ENCODE measurements at places on chromosomes 2 and 18.

DNA sequence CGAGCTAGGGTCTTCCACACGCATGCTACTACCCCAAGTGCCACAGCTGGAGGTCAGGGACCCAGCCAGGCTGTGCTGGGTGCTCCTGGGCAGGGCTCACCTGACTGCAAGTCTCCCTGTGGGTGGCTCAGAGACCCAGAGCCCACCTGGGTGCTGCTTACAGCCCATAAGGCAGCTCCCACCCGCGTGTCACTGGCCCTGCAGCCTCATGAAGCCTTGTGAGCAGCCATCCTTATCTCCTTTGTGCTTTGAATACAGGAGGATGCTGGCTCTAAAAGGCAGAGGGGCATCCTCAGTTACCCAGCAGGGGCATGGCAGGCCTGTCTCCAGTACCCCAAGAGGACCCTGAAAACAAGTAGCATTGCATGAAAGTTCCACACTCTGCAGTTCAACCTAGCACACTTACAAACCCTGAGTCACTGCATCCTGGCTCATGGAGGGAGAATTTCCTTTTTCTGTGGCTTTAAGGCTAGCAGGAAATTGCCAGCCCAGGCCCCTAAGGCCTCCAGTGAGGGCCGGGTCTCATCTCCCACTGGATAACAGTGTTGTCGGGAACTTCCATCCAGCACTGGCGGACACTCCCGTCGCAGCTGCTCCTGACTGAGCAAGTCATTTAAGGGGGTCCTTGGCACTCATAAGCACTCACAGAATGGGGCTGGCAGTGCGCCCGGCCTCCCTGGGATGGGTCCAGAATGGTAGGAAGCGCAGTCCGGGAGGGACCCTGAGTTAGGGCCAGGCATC, 137.1 kb downstream of the RPIA start:
- DNase-seq = peak; percentile 68

DNA sequence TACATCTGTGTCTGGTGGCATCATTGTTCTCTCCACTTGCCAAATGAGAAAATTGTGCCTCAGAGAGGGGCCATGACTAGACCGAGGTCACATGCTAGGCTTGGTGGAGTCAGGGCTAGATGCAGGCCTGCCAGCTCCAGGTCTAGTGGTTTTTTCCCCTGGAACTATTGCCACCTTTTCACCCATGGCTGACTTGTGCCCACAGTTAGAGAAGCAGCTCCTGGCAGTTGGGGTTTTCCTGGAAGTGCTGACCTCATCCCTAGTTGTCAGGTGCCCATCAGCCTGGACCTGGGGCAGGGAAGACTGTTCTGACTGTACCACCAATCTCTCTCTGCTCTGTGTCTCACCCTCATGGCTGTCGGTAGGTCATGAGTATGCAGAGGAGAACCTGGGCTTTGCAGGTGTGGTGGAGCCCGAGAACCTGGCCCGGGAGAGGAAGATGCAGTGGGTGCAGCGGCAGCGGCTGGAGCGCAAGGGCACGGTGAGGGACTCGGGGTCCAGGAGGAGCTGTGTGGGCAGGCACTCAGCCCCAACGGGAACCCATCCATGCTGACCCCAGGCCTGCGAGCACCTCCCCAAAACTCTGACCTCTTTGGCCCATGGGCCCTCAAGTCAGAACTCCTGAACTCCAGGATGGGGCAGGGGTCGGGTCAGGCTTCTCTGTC, 12.4 kb upstream of the CATIP start:
- no peak for DNase-seq

- DNase-seq = no peak
Observed at GRCh38 chr2:134142341-134142738, 111.5 kb upstream of the MGAT5 start.

DNA sequence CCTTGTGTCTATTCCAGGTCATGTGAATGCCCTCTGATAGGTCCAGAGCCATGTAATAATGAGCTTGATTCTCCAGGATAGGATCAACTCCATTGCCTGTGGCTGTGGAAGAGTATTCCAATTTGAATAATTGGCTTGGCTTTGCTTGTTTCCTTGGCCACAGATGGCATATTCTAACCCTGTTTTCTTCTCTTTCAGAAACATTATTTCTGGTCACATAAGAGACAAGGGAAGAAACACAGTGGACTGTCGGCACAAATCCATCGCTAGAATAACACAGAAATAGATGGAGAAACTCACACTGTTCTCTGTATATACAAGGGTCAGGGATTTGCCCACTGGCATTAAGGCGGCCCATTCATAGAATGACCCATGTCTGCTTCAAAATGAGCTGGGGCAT, 278.4 kb upstream of the CCDC68 start:
- DNase-seq = no peak

DNA sequence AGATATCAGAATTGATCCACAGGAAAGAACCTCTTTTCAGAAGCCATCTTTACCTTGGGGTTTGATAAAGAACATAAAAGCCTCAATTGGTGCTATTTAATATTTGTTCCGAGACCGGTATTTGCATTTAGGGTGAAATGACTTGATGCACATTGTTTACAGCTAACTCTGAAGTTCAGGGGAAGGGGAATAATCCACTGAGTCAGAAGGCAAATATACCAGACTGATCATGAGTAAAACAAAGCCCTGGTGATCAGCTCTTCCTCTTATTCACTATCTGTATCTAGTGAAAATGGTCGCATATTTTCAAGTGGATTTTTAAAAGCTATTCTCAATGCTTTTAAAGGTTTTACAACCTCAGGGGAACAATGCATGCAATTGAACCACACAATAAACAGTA, 53.0 kb upstream of the ATP8B1 start:
- DNase-seq = no peak

GRCh38 chr18:62928326-62928725, 213.0 kb downstream of the PHLPP1 start:
- no peak for DNase-seq

- no peak for DNase-seq
Observed at GRCh38 chr2:97348841-97349240, 235.9 kb downstream of the ANKRD36 start.

DNA sequence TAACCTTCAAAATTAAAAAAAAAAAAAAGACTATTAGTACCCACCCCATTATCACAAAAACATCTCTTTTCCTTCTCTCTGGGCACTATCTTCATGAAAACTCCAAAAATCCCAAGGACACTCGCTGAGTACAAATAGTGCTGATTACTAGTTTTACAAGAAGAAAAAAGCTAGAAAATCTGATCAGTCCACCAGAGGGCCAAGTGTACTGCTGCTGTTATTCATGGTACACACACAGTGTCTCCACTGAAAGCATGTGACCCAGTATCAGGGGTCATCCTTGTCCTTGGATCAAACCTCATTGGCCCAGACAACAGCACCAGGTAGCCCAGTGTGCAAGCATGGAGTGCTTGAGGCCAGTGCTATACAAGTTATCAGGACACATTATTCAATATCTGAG, 382.7 kb upstream of the KLHL29 start:
- no peak for DNase-seq

- no peak for DNase-seq
Observed at GRCh38 chr2:203913947-203914346, 22.6 kb upstream of the ICOS start.

GRCh38 chr2:177334940-177335543, 57.5 kb upstream of the AGPS start:
- DNase-seq = peak; percentile 65

- no peak for DNase-seq
Observed at GRCh38 chr2:24258718-24259117, 83.9 kb downstream of the FAM228A start.

GRCh38 chr2:47031909-47032668, 116.5 kb upstream of the MCFD2 start:
- no peak for DNase-seq

DNA sequence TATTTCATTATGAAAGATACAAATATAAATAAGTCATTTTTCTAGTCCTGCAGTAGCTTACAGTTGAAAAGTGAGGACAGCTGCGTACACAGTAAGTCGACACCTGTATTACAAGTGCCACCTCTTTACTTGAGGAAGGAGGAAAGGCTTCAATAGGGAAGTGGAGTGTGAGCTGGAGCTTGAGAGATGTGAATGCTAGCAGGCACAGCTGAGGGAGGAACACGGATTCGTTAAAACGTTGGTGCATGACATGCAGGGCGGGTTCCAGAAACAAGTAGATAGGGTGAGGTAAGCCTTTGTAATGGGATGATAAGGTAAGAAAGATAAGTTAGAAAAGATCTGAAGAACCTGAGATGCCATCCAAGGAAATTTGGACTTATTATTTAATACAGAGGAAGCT, 98.1 kb upstream of the CSRNP3 start:
- peak; percentile 87 for DNase-seq

DNA sequence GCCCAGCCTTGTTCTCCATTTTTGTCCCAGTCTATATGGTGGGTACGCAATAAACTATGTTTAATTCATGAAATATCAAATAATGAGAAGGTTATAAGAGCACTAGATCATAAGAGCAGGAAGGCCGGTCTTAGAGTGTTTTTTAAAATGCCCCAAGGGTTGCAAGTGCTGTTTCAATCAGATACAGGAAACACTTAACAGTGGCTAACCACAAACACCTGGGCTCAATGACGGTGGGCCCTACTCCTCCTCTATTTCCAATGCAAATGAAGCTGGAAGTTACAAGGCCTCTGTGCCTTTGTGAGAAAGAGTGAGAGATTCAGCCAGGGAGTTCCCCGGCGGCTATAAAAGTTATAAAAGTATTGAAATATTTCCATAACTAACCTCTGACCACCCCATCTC, 18.9 kb upstream of the WDR33 start:
- DNase-seq = no peak

- no peak for DNase-seq
Observed at GRCh38 chr18:6866552-6867085, 137.1 kb downstream of the ARHGAP28 start.

DNA sequence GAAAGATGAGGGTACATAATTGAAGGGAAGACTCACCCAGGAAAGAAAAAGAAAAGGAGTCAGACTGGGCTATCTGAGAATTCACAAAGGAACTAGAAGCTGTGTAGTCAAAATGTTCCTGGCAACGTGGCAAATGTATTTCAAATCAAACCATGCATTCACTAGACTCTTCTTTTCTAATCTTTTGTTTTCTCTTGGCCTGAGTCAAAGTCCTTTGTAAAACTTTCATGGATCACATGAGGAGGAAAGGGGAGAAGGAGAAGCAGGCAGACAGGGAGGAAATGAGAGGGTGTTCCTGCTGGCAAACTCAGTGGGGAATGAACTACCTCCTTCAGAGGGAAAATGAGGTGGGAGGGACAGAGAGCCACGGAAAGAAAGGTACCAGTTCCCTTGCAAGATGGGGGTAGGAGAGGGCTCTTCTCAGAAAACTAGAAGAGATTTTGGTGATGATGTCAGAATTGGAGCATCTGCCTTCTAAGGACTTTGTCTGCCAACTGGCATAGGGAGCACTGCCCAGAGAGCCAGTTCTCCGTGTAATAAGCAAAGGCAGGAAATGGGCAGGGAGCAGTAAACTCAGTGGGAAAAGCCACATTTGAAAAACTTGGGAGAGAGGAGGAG, 51.4 kb downstream of the SLC8A1 start:
- DNase-seq = no peak

GRCh38 chr2:139917690-139918384, 1137.6 kb upstream of the NXPH2 start:
- DNase-seq = no peak

GRCh38 chr2:169222665-169223064, 139.7 kb downstream of the LRP2 start:
- no peak for DNase-seq

GRCh38 chr2:113028112-113028511, 22.9 kb downstream of the IL36A start:
- no peak for DNase-seq

DNA sequence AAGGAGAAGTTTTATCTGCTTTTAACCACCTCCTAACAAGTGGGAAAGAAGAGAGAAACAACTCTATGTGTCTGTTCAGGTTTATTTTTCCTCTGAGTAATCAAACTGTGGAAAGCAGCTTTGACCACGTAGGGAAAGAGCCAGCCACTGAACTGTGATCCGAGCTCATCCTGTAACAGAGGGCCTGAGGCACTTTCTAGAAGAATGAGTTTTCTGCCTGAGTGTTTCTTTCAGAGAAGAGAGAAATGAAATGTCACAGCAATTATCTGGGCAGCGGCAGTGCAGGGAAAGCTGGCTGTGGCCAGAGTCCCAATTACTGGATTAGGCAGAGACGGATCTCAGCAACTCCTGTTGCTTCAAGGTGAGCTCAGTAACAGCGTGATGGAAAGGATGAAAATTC, 151.9 kb downstream of the CD226 start:
- no peak for DNase-seq

DNA sequence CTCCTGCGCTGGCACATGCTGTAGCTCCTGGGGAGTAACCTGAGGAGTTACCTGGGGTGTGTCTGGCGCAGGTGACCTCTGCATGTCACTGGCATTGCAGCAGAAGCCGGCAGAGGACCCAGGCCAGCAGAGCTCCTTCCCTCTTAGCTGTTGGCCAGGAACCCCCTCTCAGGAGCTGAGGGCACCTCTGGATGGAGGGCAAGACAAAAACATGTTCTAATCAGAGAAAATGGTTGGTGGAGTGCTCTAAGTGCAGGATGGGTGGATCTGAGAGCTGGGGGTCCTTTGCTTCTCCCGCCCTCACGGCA, 44.9 kb upstream of the SNTG2 start:
- DNase-seq = no peak

DNA sequence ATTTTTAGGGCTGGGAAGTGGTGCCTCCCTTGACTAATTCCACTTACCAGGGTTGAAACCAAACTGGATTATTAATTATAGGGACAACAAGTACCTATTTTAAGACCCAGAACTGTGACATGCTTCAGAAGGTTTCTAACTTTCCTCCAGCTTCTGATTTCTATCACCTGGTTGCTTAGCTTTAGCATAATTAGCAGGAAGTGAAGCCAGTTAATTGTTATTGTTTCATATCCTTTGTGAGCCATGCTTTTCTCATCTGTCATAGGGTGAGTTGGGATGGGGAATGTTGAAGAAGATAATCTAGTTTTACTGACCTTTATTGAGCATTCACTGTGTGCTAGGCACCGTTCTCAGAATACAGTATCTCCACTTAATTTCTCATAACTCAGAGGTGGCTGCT, 3.2 kb downstream of the YPEL5 start:
- no peak for DNase-seq

DNA sequence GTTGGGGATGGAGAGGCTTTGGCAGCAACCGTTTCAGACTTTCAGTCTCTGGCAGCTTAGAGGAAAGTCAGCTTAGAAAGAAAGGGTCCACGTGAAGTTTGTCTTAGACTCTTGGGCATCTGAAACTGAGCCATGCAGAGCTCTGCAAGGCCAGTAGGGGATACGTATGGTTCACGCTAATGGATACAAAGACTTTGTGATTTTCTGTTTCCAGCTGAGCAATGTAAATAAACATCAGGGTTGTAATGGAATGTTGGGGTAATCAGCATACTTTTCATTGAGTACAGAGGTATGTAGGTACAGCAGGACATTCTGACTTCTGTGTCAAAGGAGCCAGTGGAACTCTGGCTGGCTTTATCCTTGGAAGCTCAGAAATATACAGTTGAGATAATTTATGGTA, 31.0 kb downstream of the RALB start:
- no peak for DNase-seq

DNA sequence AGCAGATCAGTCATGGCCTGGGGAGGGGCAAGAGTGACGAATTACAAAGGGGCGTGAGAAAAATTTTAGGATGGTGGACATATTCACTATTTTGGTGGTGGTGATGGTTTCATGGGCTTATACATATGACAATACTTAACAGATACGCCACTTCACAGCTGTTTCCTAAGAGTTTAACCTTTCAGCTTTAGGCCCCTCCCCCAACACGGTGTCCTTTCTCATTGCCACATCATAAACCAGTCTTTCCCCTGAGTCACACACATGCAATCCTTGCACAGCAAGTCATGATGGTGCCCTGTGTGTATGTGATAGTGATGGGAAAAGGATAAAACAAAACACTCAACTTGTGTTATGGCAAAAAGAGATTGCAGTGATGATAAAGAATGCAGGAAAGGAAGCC, 47.6 kb upstream of the IL1R1 start:
- DNase-seq = no peak
